ENCODE measurements at places on chromosomes 13 and 19.
A peak's percentile ranks its signal among the peaks of the same experiment; 100 is the strongest.

GRCh38 chr19:19417628-19418245, 12.3 kb downstream of the GATAD2A start:
- DNase-seq, result peak; percentile 71

DNA sequence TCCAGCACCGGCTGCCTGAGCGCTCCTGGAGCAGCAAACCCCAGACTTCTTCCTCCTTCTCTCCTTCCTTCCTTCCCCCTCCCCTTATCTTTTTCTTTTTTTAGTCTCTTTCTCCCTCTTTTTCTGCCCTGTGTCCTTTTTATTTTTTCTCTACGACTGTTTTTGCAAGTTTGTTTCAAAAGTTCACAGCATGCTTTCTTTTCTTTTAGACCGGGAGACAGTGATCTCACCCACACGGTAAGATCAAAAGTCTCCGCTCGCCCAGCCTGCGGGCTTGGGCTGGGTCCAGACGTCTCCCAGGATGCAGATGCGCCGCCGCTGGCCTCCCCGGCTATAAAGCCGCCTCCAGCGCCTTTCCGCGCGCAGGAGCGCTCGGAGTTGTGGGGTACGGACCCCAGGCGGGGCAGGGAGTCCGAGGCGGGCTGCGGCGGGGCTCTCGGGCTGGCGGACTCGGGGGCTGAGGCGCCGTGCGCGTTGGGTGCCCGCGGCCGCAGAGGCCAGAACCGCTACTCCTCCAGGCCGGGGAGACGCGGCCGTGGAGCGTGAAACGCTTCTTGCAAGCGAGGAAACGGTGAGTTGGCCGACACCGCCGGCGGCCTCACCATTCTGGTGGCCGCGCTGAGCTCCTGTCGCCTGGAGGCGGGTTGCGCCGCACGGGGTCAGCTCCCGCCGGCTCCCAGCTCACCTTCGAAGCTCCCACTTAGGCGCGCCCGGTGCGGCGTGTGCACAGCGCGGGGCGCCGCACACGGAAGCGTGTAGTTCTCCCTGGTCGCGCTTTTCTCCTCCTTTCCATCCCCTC, 2.0 kb upstream of the TSHZ3 start:
- no peak for DNase-seq

DNA sequence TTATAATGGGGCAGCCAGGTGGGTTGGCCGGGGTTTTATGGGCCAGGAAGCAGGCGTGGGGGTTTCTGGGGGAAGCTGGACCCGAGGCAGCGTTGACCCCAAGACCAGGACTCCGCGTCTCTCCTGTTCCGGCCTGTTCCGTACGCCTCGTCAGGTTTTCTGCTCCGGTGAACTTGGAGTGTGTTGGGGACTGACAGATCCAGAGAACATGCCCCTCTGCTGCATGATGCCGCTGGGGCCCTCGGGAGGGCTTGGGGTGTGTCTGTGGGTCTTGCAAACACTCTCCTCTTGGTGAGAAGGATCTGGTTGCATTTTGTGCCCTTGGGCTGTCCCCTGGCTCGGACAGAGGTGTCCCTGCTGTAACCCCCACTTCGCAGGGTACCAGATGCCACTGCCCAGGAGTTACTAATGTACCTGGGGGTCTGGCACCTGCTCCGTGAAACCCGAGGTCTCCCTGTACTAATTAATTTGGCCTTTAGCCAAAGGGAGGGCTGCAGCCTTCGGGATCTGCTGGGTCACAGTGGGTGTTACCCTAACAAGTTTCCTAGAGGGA, 15.6 kb downstream of the KDM4B start:
- DNase-seq, result no peak

GRCh38 chr13:113183450-113184129, 24.9 kb downstream of the PCID2 start:
- no peak for DNase-seq

GRCh38 chr13:22880741-22881720, 299.7 kb upstream of the SGCG start:
- no peak for DNase-seq

DNA sequence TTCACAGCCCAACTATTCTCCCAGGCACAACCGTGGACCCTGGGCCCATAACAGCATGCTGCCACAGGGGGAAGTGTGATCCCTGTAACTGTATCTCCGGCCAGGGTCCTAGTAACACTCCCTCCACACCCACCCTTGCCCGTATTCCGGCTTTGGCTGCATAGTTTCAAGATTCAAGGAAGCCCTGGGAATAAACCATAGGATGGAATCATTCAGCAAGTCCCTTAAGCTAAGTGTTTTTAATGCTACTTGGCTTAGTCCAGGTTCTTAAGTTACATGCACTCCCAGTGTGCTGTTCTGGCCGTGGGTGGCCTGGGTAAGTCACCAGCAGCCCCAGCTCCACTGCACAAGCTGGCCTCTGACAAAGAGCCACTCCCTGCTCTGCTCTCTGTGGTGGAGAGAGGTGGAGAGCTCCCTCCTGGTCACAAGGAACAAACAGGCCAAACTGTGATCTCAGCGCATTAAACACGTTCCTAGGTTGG, 532.4 kb upstream of the SGCG start:
- no peak for DNase-seq

- no peak for DNase-seq
Observed at GRCh38 chr13:113327391-113327765, 30.3 kb downstream of the LAMP1 start.

- peak; percentile 19 for DNase-seq
Observed at GRCh38 chr13:41916173-41916954, 44.5 kb downstream of the VWA8 start.

GRCh38 chr13:46983881-46984280, 87.0 kb upstream of the HTR2A start:
- DNase-seq, result no peak

DNA sequence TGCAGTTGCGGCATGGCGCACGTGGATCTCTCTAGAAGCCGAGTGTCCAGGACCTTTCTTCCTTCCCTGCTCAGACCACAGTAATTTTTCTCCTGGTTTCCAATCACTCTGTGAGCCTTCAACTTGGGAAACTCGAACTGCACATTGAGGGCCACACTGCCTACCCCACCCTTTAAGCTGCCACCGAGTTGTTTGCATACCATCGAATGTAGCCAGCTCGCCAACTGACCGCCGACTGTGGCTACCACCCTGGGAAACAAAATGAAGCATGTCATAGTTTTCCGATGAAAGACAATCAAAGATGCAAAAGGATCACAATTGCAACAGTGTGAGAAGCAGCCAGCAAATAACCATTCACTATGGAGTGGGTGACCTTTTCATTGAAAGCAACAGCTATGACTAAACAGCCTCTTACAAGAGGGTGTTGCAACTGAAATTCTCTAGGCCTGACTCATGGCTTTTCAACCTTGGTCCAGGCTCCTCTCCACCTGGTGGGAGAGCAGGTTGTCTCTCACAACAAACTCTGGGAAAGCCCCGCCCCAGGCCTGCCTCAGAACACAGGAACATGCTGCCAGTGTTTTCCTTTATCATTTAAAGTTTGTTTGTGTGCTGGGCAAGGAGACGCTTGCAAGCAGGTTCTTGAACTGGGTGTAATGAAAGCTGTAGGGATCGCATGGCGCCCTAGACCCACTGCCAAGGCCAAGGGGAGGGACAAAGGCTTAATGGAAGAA, 141.7 kb upstream of the SERP2 start:
- DNase-seq, result no peak

DNA sequence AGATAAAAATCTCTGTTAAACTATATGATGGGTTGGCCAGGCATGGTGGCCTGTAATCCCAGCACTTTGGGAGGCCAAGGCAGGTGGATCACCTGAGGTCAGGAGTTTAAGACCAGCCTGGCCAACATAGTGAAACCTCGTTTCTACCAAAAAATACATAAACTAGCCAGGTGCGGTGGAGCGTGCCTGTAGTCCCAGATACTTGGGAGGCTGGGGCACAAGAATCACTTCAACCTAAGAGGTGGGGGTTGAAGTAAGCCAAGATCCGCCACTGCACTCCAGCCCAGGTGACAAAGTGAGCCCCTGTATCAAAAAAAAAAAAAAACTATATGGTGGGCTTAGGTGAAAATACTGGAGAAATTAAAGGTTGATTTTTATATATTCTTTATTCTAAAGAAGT, 11.3 kb downstream of the TBC1D4 start:
- no peak for DNase-seq

DNA sequence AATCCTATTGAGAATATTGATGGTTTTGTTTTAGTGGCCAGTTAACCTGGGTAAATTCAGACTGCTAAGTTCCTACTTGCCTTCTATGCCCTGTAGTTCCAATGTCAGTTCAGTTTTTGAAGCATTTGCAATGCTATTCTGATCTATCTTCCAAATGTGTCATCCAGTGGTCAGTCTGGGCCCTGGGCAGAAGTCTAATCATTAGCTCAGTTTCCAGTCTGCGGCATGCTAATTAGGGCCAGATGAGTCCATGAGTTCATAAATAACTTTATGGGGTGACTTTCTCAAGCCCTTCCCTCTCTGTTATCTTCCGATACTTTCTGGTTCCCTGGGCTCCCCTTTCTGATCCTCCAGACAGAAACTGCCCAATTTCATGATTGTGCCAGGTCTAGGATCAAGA, 32.7 kb downstream of the FAM187B start:
- no peak for DNase-seq

- DNase-seq, result no peak
Observed at GRCh38 chr13:63449550-63449949, 2033.9 kb upstream of the PCDH20 start.

DNA sequence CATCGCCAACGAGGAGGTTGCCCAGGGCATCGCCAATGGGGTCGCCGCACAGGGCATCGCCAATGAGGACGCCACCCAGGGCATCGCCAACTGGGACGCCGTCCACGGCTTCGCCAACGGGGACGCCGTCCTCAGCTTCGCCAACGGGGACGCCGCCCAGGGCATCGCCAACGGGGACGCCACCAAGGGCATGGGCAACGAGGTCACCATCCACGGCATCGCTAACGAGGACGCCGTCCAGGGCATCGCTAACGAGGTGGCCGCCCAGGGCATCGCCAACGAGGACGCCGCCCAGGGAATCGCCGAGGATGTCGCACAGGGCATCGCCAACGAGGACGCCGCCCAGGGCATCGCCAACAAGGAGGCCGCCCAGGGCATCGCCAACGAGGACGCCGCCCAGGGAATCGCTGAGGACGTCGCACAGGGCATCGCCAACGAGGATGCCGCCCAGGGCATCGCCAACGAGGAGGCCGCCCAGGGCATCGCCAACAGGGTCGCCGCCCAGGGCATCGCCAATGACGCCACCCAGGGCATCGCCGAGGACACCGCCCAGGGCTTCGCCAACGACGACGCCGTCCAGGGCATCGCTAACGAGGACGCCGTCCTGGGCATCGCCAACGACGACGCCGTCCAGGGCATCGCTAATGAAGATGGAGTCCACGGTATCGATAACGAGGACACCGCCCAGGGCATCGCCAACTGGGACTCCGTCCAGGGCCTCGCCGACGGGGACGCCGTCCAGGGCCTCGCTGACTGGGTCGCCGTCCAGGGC, 945.7 kb downstream of the TUBA3C start:
- DNase-seq, result no peak

- DNase-seq, result no peak
Observed at GRCh38 chr19:50467566-50467965, 8.7 kb upstream of the EMC10 start.

DNA sequence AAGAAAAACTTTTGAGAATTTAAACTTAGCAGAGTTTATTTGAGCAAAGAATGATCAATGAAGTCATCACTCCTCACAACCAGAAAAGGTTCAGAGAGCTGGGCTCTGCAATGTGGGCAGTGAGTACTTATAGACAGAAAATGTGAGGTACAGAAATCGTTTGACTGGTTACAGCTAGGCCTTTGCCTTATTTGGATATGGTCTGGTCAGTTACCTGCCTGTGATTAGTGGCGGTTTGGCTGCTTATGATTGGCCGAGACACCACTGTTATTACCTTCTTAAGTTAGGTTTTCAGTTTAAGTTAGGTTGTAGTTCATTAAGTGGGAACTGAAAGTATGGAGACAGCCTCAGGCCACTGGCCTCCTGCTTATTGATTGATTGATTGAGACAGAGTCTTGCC, 66.3 kb downstream of the DNAJC3 start:
- DNase-seq, result no peak

- DNase-seq, result no peak
Observed at GRCh38 chr19:34984287-34984686, 15.8 kb upstream of the GRAMD1A start.

DNA sequence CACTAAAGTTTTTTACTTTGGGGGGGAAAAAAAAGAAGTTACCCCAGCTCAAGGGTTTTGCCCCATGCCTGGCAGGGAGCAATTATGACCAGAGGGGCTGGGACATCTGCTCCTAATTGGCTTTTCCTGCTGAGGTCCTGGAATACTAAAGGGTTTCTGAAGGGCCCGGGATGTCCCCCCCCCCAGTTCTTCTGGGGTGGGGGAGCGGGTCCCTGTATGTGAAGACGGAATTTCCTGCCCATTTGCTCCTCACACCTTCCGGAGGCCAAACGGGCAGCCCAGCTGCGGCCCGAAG, 1.1 kb upstream of the DLL3 start:
- no peak for DNase-seq

DNA sequence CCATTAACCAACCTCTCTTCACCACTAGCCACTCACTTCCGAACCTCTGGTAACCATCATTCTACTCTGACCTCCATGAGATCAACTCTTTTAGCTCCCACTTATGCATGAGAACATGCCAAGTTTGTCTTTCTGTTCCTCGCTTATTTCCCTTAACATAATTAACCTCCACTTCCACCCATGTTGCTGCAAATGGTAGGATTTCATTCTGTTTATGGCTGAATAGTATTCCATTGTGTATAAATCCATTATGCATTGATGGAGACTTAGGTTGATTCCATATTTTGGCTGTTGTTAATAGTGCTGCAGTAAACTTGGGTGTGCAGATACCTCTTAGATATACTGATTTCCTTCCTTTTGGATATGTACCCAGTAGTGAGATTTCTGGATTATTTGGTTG, 30.2 kb downstream of the ZNF382 start:
- no peak for DNase-seq

DNA sequence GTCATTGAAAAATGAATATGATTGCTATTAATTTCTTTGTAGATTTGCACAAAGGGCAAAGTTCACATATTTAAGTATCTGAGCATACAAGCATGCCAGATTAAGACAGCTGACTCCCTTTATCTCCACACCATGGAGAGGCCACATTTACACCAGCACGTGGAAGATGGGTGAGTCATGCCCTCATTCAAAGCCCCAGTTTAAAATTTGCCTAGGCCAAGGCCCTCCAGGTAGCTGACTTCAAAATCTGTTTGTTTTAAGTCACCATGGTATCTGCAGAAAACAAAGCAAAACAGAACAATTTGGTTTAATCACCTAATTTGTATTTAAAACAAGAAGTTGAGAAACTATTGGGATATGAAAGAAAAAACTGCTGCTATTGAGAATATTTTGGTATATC, 109.2 kb downstream of the ESD start:
- peak; percentile 29 for DNase-seq

GRCh38 chr13:52141299-52141698, 12.4 kb upstream of the NEK5 start:
- DNase-seq, result no peak

Measured in hematopoietic multipotent progenitor cell treated with erythropoietin and hydrocortisone succinate and interleukin-3 and kit ligand, for 17 days (in vitro differentiated cells).